ENCODE measurements at places on chromosomes 7 and 10. TPM values are rescaled to one million over a fixed set of nuclear protein-coding genes. Genes with fewer than 3 reads are reported as not detected.

GRCh38 chr10:36362257-36362656, 720.2 kb upstream of the FZD8 start:
- no peak overlapping the region for H3K4me3 ChIP-seq
- H3K36me3 ChIP-seq = no peaks in the 10 kb centered on the region
- DNase-seq = no peak

- no peak overlapping the region for H3K4me3 ChIP-seq
- no peak overlapping the region for H3K27ac ChIP-seq
- no peak for DNase-seq
- H3K27me3 ChIP-seq = no peaks in the 10 kb centered on the region
Measured at GRCh38 chr10:101397140-101397539, 43.2 kb downstream of the BTRC start.

TAS2R3 gene
- 0.52 TPM for total RNA-seq

DNA sequence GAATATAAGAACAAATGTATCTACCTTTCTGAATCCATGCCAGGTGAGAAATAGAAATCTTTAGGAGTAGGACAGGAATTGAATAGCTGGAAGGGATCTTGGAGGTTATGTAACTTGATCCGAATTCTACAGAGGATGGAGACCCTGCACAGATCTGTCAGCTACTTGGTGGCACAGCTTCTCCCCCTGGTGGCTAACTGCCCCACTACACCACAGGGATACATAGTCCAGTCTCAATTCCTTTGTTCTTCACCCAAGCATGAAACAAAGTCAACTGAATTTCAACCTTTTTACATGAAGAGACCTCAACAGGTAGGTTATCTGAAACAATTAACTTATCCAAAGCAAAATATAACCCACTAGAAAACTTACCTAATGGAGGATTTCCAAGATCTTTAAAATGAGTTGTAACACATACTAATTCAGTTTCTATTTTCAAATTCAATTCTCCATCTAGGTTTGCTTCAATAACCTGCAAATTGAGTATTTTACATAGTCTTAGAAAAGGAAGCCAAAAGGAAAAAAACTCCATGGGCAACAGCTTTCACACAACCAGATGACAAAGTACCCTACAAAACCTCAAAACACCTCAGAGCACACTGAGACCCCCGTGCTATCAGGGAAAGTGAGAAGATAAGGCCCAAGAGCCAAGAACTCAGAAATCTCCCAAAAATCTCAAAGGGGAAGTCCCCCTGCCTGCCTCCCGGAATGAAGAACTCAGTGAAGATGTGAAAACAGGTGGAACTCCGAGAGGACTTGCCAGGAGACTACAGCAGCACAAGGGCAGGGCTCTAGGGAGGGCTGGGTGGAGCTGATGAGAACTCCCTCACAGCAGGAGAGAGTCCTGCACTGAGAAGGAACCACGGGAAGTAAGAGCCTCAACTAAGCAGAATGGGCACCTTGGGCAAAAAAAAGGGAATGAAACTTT, 10.3 kb downstream of the HUS1 start:
- no peaks in the 10 kb centered on the region for H3K4me1 ChIP-seq
- H3K36me3 ChIP-seq = peaks cover 43% of the 10 kb centered on the region
- DNase-seq = no peak
- H3K27ac ChIP-seq = no peak overlapping the region

MYOZ1 gene
- total RNA-seq = 0.61 TPM

NPSR1 gene
- 0.05 TPM for total RNA-seq

PDE1C gene
- total RNA-seq = 2.4 TPM

GRCh38 chr7:9718071-9718661, 1255.5 kb upstream of the PHF14 start:
- no peak for DNase-seq
- no peak overlapping the region for H3K27ac ChIP-seq
- H3K4me3 ChIP-seq = no peak overlapping the region
- no peaks in the 10 kb centered on the region for H3K27me3 ChIP-seq
- no peaks in the 10 kb centered on the region for H3K36me3 ChIP-seq

GRCh38 chr7:148505645-148506375, 84.8 kb upstream of the C7orf33 start:
- H3K4me1 ChIP-seq = no peaks in the 10 kb centered on the region
- no peaks in the 10 kb centered on the region for H3K36me3 ChIP-seq
- no peak overlapping the region for H3K27ac ChIP-seq
- H3K27me3 ChIP-seq = peaks cover 15% of the 10 kb centered on the region
- no peak overlapping the region for H3K4me3 ChIP-seq

DNA sequence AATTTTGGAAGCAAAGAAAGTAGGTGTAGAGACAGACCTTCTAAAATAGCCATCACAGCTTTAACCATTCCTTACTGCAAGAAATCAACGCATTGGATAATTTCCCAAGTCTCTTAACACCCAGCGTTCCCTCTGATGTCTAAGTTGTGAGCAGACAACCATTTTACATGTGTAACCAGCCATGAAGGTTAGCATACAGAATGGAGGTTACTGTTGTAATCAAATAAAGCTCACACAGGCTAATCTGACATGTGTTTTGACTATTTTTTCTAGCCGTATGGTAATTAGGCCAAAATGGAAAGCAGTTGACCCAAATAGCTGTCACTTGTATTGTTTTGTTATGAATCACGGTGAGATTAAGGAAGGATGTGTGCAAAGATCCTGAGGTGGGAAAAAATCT, 336.4 kb downstream of the RNLS start:
- peaks cover 18% of the 10 kb centered on the region for H3K4me1 ChIP-seq
- H3K27me3 ChIP-seq = no peaks in the 10 kb centered on the region
- no peaks in the 10 kb centered on the region for H3K36me3 ChIP-seq

DNA sequence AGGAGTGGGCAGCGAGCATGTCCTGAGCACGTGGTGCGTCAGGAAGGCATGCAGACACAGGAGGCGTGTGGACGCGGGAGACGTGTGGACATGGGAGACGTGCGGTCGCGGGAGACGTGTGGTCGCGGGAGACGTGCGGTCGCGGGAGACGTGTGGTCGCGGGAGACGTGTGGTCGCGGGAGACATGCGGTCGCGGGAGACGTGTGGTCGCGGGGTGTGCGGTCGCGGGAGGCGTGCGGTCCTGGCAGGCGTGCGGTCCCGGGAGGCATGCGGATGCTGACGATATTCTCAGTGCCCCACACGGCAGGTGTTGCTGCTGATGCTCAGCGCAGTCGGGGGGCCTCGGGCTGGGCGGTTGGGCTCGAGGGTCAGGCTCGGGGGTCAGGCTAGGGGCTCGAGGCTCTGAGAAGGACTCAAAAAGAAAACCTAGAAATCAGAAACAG, 94.2 kb downstream of the NKX6-2 start:
- peaks cover 4% of the 10 kb centered on the region for H3K36me3 ChIP-seq
- no peak for DNase-seq
- no peaks in the 10 kb centered on the region for H3K4me1 ChIP-seq
- H3K27me3 ChIP-seq = no peaks in the 10 kb centered on the region

DNA sequence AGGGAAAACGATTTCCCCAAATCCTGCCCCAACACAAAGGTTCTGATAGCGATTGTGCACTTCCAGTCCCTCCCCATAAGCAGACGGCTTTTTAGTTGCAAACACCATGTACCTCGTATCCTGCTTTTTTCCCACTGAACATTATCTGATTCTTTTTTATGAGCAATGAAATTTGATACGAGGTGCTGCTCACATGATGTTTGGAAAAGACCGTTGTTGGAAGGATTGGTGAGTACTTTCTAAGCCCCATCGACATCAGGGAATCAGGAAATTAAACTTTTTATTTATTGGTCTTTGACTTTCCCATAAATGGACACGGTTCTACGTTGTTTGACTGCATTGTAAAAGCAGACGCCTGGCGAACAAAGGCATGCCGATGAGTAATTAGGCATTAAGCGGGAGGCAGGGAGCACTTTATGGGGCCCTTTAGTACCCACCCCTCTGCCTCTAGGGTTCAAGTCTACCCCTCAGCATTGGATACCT, 49.4 kb downstream of the TEX36 start:
- no peaks in the 10 kb centered on the region for H3K27me3 ChIP-seq
- DNase-seq = no peak
- H3K4me3 ChIP-seq = no peak overlapping the region
- no peak overlapping the region for H3K27ac ChIP-seq
- H3K4me1 ChIP-seq = no peaks in the 10 kb centered on the region

CYP26C1 gene
- 0.28 TPM for total RNA-seq

MAP3K8 gene
- total RNA-seq = 7.5 TPM

All from thymus (tissue), 14 donors.